Stimulated activated CD4-positive, alpha-beta T cell treated with anti-CD3 and anti-CD28 coated beads, Interleukin-1b, Interleukin-23, amount 100 ng/mL, for 1 hour (primary cell): ENCODE measurements at places on chromosomes 4 and X.

DNA sequence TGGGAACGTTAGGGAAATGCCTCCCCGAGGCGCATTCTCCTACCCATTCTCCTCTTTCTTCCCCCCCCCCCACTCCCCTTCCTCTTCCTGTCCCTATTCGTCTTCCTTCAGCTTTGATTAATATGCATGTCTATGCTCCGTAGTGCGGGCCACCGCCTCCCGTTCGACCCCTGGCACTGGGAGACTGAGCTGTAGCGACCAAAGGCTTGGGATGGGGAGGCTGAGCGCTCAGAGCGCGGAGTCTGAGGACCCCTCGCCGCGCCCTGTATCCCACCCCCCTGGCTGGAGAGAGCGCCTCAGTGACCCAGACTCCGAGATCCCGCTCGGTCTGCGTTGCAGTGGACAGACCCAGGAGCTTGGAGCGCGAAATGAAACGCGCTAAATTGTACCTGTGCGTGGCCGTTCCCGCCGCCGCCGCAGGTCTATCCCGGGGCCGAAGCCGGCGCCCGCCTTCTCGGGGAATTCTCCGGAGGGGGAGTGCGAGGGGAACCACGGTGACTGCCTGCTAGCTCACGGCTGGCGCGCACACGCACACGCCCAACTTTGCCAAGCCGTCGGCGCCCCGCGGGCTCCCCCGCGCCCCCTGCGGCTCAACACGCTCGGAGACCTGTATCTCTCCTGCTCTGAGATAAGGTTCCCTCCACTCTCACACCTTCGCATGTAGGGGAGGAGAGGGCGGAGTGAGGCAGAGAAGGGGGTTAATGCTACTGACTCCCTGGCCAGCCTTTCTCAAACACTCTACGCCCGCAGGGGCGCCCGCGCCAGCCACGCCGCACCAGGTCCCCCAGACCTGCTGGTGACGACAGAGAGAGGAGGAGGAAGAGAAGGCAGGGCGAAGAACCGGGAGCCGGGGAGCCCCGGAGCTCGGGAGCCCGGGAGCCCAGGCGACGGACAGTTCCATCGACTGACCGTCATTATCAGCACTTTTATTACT is 1.5 kb upstream of the PTCHD1 start:
- no peak for DNase-seq

- no peak for DNase-seq
These were observed 85.4 kb upstream of the RAPGEF2 start for GRCh38 chr4:159017323-159018026.

- no peak for DNase-seq
These were observed 47.9 kb upstream of the PAGE3 start for GRCh38 chrX:55312655-55313054.

DNA sequence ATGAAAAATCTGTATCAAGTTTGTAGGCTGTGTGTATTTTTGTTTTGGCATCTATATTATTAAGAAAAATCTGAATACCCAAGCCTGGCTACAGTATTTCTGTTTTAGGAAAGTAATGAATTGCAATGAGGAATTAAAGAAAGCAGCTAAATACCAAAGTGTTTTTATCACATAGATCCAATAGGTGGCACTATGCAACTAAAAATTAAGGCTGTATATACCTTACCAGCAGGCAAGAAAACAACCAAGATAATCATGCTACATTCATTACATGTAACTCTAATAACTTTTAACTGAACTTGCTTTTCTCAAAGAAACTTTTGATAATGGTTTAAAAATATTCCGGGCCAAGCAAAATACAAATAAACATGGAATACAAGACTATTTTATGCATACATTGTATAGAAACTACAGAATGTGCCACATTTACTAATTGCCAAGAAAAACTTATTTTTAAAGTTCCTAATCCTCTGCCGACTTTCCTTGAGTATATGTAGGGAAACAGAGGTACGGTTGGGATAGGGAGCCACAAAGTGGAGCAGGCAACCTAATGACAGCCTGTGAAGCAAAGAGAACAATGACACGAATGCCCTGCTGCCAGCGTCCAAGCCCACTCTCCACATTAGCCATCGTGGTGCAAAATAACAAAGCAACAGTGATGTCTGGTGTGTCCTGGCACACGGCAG is 63.7 kb downstream of the SEC24D start:
- DNase-seq = no peak

GRCh38 chrX:150543230-150544155 is 24.9 kb upstream of the MTM1 start:
- DNase-seq = no peak

DNA sequence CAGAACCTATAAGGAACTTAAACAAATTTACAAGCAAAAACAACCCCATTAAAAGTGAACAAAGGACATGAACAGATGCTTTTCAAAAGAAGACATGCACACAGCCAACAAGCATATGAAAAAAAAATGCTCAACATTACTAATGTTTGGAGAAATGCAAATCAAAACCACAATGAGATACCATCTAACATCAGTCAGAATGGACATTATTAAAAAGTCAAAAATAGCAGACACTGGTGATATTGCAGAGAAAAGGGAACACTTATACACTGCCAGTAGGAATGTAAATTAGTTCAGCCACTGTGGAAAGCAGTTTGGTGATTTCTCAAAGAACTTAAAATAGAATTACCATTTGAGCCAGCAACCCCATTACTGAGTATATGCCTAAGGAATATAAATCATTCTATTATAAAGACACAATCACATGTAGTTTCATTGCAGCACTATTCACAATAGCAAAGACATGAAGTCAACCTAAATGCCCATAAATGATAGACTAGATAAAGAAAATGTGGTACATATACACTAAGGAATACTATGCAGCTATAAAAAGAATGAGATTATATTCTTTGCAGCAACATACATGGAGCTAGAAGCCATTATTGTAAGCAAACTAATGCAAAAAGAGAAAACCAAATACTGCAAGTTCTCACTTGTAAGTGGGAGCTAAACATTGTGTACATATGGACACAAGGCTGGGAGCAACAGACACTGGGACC is 1509.4 kb downstream of the TECRL start:
- no peak for DNase-seq

- DNase-seq = no peak
These were observed 199.9 kb upstream of the ATP6AP2 start for GRCh38 chrX:40380655-40381488.

DNA sequence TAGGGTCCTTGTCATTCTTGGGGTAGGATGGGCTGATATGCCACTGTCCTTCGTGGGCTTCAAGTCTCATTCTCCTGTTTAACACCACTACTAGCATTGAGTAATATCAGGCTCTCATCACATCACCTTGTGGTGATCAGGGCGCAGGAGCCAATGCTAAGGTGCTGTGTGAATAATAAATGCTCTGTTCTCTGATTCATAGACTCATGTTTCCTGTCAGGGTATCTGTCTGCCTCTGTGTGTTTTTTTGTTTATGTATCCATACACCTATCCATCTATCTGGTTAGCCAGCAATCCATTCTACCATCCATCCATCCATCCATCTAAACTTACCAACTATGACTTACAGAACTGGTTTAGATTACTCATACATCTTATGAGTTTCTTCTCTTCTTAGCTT is 525.1 kb upstream of the ATOH1 start:
- DNase-seq = no peak

DNA sequence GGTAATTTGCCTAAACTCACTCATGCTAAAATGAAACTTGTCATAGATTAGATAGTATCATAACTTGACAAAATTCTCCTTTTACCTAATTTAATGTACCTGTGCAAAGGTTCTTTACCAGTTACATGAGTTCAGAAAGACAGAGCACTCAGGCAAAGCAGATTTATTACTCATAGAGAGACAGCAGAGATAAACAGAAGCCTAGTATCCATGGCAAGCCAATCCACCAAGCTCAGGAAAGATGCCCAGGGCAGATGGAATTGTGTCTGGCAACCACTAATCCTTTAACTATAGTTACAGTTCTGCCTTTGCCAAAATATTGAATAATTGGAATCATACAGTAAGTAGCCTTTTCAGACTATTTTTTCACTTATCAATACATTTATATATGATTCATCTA is 826.2 kb downstream of the TECRL start:
- no peak for DNase-seq

DNA sequence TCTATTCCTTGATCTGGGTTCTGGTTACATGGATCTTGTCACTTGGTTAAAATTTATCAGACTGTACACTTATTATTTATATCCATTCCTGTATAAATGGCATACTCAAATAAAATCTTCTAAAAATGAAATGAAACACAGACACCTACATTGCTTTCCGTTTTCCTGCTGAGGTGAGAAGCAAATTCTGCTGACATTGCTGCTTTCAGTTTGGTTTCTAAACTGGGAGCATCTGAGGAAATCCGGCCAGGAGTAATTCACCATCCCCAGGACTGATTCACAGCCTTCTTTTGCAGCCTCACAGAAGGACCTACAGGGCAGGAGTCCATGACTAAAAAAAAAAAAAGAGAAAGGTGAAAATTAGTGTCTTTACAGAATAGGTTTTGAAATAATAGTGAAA is 93.6 kb downstream of the CORIN start:
- DNase-seq = no peak

GRCh38 chr4:56619160-56619559 is 61.9 kb downstream of the HOPX start:
- DNase-seq = no peak

- no peak for DNase-seq
These were observed 903.8 kb upstream of the PCDH10 start for GRCh38 chr4:132245319-132245718.

- no peak for DNase-seq
These were observed 138.4 kb upstream of the HHIP start for GRCh38 chr4:144507311-144508101.

- DNase-seq = no peak
These were observed 9.2 kb upstream of the SYNPO2 start for GRCh38 chr4:118879409-118879808.

- DNase-seq = no peak
These were observed 189.9 kb downstream of the BMPR1B start for GRCh38 chr4:94947681-94948108.

DNA sequence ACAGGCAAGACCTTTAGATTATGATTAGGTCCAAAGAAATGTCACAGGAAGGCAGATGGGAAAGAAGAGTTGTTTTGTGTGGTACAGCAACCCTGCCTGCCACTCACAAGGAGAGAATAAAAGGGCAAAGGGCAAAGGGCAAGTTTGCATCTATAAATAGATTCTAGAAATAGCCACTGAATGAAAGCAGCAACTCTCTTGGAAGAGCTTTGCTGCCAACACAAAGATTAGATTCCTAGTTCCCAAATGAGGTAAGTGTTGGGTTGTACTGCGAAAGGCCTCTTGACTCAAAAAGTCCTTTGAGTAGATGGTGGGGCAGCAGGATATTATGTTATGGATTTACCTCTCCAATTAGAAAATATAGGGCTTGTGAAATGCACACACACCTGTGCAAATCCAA is 61.2 kb downstream of the MOSPD2 start:
- DNase-seq = no peak

GRCh38 chrX:56793521-56794320 is 64.7 kb downstream of the NBDY start:
- DNase-seq = no peak

DNA sequence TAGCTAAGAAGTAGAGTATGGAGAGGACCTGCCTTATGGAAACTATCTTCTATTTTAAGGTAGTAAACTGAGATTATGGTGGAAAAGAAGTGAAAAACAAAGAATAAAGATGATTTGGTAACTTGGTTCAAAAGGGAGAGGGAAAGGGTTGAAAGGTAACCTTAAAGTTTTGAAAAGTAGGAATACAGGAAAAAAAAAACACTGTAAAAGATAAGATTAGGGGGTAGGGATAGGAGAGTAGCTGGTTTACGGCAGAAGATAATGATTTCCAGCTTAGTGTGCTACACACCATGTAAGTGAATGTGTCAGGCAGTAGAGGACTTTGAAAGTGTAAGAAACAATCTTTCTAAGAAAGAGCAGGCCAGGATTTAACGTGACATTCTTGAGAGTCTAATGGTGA is 35.3 kb downstream of the FAM13A start:
- no peak for DNase-seq

GRCh38 chr4:155388162-155388561 is 11.4 kb upstream of the MAP9 start:
- no peak for DNase-seq

DNA sequence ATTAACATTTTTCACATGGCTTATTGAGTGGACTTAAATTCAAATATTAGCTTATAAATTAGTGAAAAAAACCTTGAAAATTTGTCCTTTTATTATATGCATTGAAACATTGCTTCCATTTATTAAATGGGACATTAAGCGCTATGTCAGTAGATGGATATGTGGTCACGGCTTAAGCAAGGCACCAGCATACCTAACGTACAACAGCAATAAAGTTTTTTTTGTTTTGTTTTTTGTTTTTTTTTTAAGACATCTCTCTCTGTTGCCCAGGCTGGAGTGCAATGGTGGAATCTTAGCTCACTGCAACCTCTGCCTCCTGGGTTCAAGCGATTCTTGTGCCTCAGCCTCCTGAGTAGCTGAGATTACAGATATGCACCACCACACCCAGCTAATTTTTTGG is 31.6 kb downstream of the PGM2 start:
- DNase-seq = no peak

- no peak for DNase-seq
These were observed 740.1 kb upstream of the PITX2 start for GRCh38 chr4:111362941-111363361.

GRCh38 chrX:47489507-47490275 is 6.7 kb upstream of the ZNF41 start:
- no peak for DNase-seq

DNA sequence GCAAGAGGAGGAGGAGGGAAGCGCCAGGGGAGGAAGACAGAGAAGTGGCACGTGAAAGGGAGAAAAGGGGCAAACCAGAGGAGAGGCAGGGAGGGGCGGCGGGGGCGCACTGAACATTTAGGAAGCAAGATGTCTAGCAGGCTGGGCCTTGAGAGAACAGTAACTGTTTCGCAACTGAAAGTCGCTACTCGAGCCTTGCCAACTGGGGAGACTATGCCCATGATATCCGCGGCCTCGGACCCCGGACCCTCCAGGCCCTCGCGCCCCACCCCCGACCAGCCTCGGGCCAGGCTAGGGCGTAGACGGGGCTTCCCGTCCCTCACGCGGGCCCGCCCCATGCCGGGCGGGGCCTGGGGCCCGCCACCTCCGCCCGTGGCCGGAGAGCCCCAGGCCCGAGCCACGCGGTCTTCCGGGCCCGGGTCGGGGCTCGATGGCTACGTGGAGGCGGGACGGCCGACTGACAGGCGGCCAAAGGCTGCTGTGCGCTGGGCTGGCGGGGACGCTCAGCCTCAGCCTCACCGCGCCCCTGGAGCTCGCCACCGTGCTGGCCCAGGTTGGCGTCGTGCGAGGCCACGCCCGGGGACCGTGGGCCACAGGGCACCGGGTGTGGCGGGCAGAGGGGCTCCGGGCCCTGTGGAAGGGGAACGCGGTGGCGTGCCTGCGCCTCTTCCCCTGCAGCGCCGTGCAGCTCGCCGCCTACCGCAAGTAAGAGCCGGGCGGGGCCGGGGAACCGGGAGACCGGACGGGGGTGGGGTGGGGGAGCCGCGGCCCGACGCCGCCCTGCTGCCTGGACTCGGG is at the start of gene SLC25A43:
Gene SLC25A43 (plus strand): TSS at position 363 of the 798 bp plus-strand sequence. CDS start 68 bp downstream, at position 431.
- no peak for DNase-seq

DNA sequence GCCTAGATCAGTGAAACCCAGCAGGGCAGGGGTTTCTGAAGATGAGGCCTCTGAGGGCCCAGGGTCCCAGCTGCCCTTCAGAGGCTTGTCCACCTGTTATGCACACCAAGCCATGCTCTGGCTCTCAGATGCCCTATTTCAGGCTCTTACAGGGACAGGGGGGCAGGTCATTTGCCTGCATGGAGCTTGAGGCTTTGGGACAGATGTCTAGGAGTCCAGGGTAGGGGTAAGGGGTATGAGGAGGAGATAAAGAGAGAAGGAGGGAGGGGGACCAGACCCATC is 4.7 kb upstream of the EFNB1 start:
- DNase-seq = no peak
